AG08396 (cell line): ENCODE measurements at places on chromosomes 11 and 22.

- DNase-seq = peak; percentile 91
Measured at GRCh38 chr22:46547883-46548244, 10.4 kb upstream of the CELSR1 start.

- no peak for DNase-seq
Measured at GRCh38 chr11:122804161-122804560, 34.1 kb upstream of the CRTAM start.

GRCh38 chr22:45476814-45477213 is 25.9 kb upstream of the FBLN1 start:
- no peak for DNase-seq

DNA sequence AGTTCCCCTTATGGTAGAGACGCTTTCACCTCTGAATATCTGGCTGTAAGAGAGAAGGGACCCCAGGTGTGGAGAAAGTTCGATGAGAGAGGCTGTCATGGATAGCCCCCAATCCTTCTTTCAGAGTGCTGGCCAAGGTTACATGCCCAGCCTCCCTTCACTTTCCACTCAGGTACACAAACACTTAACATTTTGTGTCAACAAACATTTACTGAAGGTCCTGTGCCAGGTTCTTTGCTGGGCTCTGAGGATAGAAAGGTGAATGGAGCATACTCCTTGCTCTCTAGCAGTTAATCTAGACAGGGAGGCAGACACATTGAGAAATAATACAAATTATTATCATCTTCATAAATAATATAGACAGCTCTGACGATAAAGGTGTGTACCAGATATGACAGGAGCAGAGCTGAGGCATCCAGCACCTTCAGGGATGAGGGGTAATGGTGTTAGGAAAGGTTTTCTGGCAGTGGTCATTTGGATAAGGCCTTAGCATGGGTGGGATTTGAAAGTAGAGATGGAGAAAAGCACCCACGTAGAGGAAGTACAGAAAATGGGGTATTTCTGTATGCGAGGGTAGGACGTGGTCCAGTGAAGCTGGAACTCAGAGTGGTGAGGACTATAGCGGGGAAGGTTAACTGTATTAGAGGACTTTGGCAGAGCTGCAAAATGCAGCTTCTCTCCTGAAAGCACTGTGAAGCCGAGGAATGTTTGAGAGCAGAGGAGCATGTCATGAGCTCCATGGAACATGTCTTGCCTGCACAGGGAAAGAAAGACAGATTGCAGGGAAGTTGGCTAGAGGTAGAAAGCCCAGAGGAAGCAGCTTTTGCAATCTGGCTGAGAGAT is 19.6 kb downstream of the PPFIBP2 start:
- DNase-seq = no peak

- DNase-seq = peak; percentile 94
Measured at GRCh38 chr11:1202776-1203504, 19.9 kb upstream of the MUC5B start.

GRCh38 chr11:6251990-6252473 is 7.6 kb upstream of the CCKBR start:
- no peak for DNase-seq

- DNase-seq = no peak
Measured at GRCh38 chr11:115083144-115083806, 404.9 kb downstream of the NXPE2 start.

DNA sequence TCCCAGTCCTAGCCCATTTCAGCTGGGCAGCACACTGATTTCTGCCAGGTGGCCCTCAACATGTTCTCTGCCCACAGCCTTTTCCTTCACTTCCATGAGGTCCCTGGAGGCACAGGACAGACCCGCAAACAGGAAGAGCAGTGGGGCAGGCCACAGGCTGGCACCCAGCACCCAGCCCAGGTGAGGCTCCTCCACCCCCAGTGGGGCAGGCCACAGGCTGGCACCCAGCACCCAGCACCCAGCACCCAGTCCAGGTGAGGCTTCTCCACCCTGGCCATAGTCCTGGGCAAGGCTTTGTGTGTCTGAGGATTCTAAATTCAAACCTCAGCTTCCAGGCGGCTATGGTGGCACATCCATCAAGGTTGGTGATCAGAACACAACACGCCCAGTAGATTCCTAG is 1413.0 kb downstream of the BRD1 start:
- no peak for DNase-seq

- DNase-seq = no peak
Measured at GRCh38 chr22:35580351-35581022, 36.6 kb downstream of the MB start.

- DNase-seq = no peak
Measured at GRCh38 chr22:34688825-34689224, 377.1 kb upstream of the ISX start.

- DNase-seq = no peak
Measured at GRCh38 chr11:134640971-134641968, 229.2 kb upstream of the B3GAT1 start.

DNA sequence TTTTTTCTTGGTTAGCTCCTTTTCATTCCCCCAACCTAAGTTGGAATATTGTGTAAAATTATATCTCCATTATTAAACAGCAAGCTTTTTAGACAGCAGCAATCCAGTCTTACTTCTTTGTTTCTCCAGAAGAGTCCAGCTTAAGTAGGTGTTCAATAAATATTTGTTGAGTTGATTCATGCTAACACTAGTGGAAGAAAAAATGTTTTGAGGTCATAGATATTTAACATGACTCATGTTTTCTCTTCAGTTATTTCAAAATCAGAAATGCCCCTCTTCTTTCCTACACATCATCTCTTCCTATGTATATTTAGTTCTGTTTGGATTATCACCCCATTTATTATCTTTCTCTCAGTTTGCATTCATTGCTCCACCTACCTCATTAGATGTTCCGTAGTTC is 20.3 kb downstream of the CCDC83 start:
- DNase-seq = peak; percentile 15

DNA sequence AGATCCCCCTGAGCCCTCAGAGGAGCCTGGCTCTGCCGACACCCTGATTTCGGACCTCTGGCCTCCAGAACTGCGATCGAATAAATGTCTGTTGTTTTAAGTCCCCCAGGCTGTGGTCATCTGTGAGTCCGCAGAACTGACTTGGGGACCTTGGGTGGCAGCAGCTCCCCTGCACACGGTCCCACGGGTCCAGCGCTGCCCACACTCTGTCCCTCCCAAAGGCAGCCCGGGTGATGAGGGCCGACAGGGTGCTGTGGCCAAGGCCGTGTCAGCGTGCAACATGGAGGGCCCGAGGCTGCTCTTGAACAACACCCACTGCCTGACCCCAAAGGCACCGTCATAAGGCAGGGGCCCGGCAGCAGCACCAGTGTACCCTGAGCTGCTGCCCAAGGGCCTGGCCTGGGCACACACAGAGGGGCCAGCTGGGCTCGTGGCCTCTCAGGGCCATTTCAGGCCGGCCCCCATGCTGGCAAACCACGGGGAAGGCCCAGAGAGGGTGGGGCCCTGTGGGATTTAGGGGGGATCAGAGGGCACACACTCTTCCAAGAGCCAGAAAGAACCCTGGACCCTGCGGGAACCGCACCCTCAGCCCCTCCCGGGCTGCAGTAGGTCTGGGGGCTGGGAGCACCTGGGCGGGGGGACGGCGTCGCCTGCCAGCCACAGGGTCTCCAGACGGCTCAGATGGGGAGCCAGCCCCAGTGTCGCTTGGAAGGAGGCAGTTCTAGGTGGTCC is 77.1 kb upstream of the PRR5 start:
- DNase-seq = no peak

- no peak for DNase-seq
Measured at GRCh38 chr11:15649371-15650104, 534.8 kb downstream of the INSC start.

- DNase-seq = peak; percentile 27
Measured at GRCh38 chr11:58923300-58923788, 15.9 kb upstream of the GLYATL1 start.

DNA sequence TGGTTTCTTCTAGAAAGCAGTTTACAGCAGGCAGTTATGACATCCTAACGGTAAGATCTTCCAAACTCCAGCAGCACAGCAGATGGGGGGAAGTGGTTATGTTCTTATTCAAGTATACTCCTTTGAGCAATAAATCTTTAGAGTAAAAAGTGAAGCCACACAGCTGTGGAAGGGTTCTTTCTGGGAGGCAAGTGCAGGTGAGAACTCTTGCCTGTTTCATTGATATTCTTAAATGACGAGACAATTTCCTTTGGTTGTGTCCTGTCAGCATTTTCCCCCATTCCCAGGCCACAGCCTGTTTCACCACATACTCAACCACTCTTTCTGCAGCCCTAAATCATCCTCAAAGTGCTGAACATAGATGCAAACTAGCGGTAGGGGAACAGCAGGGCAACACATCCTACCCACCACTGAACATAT is 207.3 kb upstream of the MTNR1B start:
- DNase-seq = no peak

DNA sequence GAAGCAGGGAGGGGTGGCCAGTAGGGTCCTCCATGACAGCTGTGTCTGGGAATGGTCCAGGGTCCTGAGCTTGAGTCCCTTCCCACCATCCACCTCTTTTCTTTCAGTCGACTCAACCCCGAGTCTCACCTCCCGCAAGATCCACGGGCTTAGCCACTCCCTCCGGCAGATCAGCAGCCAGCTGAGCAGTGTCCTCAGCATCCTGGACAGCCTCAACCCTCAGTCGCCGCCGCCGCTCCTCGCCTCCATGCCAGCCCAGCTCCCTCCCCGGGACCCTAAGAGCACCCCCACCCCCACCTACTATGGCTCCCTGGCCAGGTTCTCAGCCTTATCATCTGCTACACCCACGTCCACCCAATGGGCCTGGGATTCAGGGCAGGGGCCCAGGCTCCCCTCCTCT is 81.9 kb downstream of the CEP164 start:
- no peak for DNase-seq

- DNase-seq = no peak
Measured at GRCh38 chr11:92601048-92601447, 368.4 kb upstream of the MTNR1B start.

DNA sequence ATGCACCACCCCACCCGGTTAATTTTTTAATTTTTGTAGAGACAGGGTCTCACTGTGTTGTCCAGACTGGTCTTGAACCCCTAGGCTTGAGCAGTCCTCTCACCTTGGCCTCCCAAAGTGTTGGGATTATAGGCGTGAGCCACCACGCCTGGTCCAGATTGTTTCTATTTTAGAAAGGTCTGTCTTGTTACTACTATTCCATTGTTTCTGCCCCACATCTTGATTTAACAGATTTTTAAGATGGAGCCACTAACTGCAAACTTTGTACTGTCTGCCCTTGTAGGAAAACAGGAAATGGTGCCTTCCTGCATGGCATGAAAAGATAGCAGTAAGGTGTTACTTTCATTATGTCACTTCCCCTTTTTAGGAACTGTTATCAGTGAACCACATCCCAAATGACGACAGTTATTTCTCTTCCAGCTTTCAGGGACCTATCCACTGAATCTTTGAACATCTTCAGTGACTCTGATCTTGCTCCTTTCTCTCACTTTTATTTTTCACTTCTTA is 23.2 kb downstream of the TAF1D start:
- no peak for DNase-seq

DNA sequence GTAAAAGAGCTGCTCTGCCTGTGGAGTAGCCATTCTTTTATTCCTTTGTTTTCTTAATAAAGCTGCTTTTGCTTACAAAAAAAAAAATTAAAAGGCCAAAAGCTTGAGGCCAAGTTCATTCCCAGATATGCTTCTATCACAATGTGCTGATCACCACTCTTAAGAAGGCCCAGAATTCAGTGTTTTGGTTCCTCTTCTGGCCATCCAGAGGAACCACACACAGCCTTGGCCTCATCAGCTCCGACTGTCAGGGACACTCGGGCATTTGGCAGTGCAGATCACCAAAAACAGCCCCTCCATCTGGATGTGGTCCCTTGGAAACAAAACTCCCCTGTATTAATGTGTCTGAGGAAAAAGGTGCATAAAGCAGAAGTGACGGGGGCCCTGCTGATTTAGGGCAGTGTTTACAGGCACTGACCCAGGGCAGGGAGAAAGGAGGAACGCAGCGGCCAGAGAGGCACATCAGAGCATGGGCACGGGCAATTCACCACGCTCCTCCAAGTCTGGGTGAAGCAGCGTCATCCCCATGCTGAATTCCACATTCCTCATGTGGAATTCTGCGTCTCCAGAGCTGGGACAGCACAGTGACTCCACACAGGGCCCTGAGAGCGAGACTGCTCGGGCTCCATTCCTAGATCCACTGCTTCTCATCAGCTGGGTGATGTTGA is 17.7 kb downstream of the POLDIP3 start:
- DNase-seq = no peak

GRCh38 chr11:33861386-33861785 is 30.5 kb downstream of the LMO2 start:
- DNase-seq = no peak

- DNase-seq = no peak
Measured at GRCh38 chr22:30600921-30601320, 6.1 kb upstream of the TCN2 start.

DNA sequence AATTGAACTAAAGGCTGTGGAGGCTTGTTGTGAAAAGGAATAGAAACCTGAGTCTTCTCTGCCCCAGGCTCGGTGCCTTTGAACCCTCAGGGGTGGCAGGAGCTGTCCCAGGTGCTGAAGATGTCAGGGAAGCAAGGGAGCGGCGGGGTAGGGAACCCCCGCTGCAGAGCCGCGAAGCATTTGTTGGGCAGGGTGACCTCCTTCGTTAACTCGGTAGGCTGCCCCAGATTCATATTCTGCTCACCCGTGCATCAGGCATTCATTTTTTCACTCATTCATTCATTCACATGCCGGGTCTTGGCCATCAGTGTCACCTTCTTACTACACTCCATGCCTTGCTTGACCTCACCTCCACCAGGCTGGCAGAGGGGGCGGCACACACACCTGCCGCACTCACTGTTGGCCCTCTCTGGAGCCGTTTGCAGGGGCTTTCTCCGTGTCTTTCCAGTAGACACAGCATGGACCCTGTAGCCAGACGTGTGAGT is 618.9 kb downstream of the BRD1 start:
- no peak for DNase-seq

DNA sequence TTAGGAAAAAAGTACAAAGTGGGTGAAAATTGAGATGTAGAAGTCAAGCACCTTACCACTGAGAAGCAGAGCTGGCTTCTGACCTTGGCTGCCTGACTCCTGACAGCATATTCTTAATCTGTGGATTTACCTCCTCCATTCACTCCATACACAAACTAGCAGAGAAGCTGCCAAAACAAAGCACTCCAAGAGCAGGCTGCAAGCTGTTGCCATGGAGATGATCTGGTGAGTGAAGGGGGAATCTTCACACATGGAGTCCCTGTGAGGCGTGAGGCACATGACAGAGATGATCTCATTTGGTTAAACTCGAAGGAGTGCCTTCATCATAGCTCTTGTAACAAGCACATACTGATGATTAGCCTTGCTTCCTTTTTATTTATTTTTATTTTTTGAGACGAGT is 16.1 kb downstream of the COMMD9 start:
- no peak for DNase-seq
